NCI-H1694 treated with DMSO at 0.1 percent for 48 hours (cell line): ENCODE measurements at places on chromosomes 6 and 20.

GRCh38 chr6:166413491-166413951, 30.8 kb upstream of the MPC1 start:
- DNase-seq: no peak

- no peak for DNase-seq
Observed at GRCh38 chr6:166465671-166466087, 82.9 kb upstream of the MPC1 start.

- no peak for DNase-seq
Observed at GRCh38 chr20:35917077-35917476, 37.2 kb downstream of the SCAND1 start.

DNA sequence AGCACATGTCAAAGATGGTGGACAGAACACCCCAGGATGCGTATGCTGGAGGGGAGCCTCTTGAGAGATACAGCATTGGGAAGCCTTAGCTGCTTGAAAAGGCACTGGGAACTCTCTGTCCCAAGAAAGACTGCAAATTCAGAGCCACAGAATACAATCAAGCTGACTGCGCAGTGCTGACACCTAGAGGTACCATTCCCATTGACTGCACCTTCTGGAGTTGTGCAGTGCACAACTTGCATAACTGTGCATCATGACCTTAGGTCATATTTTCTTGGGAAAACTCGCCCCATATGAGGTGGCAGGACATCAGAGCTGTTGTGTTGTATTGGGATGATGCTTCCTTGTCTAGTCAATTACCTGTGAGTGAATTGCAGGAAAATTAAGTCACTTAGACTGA, 646.5 kb upstream of the NOX3 start:
- no peak for DNase-seq

DNA sequence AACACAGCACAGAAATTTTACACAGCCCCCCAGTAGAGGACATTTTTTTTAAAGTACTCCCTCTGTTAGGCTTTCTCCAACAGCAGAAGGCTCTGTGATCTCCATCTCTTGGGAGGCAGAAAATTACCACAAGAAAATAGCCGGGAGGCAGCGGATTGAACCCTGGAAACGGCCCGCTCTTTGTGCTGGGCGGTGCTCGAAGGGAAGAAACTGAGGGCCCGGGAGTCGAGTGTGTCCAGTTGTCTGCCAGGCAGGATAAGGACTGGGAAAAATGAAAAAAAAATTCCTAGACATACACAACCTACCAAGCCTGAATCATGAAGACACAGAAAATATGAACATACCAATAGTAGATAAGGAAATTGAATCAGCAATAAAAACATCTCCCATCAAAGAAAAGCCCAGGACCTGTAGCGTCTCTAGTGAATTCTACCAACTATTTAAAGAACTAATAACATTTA, 31.5 kb downstream of the POM121L2 start:
- DNase-seq: no peak

- no peak for DNase-seq
Observed at GRCh38 chr6:75268121-75268987, 16.2 kb downstream of the TMEM30A start.

DNA sequence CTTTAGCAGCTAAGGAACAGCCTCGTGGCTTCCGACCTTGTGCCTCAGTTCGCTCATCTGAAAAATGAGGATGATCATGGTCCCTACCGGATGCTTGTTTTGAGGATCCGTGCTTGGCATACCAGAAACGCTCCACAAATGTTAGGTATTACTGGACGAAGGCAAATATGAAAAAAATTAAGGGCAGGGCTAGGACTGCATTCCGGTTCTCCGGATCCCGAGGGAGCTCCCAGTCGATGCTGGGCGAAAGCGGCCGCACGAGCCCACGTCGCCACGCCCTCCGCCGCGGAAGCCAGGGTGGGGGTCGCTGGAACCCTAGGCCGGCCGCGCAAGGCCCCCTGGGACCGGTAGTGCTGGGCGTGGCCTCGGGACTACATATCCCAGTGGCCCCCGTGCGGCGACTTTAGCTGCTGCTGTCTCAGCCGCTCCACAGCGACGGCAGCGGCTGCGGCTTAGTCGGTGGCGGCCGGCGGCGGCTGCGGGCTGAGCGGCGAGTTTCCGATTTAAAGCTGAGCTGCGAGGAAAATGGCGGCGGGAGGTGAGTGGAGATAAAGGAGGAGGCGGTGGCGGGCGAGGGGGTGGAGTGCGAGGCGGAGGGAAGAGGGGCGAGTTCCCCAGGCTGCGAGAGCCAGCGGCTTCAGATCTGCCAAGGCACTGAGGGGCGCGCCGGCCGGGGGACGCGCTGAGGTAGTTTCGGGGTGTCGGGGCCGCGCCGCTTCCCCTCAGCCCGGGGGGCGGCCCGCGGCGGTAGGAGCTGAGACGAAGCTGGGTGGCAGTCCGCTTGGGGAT, at the start of gene NCOA3:
TSS of gene NCOA3 (plus strand) at position 406 of the 789 bp plus-strand sequence. CDS start 120,361 bp downstream, outside the sequence.
- peak; percentile 89 for DNase-seq

- no peak for DNase-seq
Observed at GRCh38 chr20:11457488-11457887, 460.2 kb upstream of the BTBD3 start.

- peak; percentile 60 for DNase-seq
Observed at GRCh38 chr6:43698584-43699349, 11.2 kb upstream of the MRPS18A start.

GRCh38 chr20:3970016-3970415, 45.3 kb downstream of the RNF24 start:
- DNase-seq: no peak

DNA sequence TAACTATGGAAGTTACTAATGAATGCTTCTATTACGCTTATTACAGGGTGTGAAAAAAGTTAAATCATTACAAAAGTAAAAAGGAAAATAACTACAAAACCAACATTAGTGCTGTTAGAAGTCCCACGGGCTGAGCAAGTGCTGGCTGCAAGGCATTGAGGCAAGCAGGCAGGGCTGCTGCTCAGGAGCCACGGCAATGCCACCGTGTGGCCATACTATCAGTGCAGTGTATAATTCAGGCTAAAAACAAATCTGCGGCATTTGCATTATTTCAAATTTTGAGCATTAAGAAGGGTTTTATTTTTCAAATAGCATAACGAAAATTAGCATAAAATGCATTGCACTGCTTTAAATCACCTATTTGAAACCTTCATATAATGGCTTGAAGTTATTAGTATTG, 17.1 kb downstream of the IFNGR1 start:
- no peak for DNase-seq

DNA sequence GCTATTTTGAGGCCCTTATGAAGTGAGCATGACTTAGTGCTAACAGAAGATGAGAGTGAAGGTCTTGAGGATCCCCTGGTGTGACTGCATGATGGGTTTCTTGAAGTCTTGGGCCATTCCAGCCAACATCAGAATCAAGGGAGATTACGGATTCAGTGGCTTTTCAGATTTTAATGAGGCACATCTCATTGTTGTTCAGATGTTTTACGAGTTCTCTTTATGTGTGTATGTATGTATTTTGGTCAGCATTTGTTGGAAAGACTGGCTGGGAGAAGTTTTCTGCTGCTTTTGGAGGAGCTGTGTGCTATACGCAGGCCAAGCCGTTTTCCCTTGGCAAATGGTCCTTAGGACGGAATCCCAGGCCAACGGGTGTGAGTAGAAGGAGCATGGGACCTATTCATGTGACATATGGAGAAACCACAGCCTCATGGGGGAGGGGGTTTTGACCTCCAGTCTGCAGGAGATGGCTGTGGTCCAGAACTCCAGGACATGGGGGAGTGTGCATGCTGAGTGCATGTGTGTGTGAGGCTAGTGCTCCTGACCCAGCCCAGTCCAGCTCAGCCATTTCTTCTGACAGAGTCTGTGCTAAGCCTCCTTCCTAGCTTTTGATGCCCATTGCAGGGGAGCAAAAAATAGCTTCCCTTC, 35.3 kb downstream of the CHMP4B start:
- no peak for DNase-seq

GRCh38 chr6:53043581-53043980, 21.6 kb upstream of the FBXO9 start:
- DNase-seq: no peak

- no peak for DNase-seq
Observed at GRCh38 chr6:130955755-130956154, 107.3 kb downstream of the EPB41L2 start.

DNA sequence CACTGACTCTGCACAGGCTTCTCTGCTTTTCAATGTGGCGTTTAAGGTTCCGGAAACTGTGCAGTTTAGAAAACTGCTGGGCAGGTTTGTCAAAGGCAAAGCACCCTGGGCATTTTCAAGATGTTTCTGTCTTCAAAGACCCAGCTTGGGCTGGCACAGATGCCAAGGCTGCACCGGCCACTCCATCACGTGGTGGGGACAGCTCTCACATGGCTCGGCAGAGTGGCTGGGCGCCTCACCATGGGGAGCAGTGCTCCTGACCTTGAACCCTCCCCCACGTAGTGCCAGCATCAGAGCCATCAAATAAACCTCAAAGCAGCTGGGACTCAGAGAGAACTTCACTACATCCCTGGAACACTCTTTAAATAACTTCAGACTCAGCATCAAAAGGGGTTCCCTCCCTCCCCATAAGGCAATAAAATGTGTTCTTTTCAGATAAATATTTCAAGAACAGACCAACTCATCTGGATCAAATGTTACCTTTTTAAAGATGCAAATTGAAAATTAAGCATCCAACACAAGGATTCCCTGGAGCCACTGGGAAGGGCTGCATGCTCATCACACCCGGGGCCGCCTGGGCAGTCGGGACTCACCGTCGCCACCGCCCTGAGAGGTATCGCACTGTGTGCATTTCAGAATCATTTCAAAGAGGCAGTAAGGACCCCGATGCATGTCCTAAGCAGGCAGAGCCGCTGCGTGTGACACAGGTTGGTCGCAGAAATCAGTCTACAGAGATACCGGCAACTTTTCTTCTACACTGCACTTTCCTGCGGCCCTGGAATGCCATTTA, 157.1 kb downstream of the CDH4 start:
- no peak for DNase-seq

DNA sequence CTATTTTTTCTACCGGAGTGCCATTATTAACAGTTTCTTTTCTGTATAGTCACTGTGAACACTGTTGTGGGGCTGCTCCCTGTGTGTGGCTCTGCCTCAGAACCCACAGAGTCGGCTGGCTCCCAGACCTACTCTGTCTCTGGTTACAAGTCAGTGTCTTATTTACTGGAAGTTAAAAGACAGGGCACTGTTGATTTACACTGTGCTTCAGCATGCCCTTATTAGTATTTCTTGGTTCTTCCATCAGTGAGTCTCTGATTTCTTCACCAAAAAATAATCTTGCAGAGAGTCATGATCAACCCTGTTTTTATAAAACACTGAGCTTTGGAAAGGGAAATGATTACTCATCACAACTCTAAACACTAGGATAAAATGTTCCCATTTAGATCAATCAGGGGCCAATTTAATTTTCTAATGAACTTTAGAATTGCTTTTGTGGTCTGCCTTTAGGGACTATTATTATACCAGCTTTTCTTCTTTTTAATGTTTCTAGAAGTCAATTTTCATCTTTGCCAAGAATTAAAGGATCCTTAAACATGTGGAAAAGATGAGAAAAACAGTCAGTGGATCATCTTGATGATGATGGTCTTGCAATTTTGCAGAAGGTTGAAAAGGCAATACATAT, 92.6 kb downstream of the UTRN start:
- no peak for DNase-seq

DNA sequence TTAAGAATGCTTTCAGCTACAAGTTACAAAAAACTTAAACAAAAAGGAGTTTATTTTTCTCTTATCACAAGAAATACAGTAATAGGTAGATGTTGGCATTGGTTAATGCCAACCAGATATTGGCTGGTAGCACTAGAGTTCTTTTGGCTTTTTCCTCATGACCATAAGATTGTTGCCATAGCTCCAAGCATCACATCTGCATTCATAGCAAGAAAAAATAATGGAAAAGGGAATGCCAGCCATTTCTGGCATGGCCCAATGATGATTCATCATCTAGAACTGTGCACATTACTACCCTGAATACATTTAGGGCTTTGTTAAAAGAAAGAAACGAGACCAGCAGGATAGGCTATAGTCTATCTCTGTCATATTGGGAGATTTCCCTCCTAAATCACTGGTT, 20.8 kb upstream of the SIRT5 start:
- DNase-seq: no peak

GRCh38 chr20:24634855-24635254, 165.4 kb downstream of the SYNDIG1 start:
- no peak for DNase-seq

GRCh38 chr6:81996414-81996813, 243.9 kb upstream of the TENT5A start:
- DNase-seq: no peak

GRCh38 chr6:52416629-52417151, 3.5 kb upstream of the EFHC1 start:
- DNase-seq: peak; percentile 39
